Stimulated activated CD8-positive, alpha-beta memory T cell treated with anti-CD3 and anti-CD28 coated beads, Interleukin-15, amount 100 ng/mL, for 24 hours (primary cell): ENCODE measurements at places on chromosomes 12 and 14.

- DNase-seq, result peak; percentile 34
Measured at GRCh38 chr12:50070314-50071060, 13.1 kb downstream of the ASIC1 start.

GRCh38 chr14:61469781-61470180 lies 148.4 kb downstream of the PRKCH start:
- DNase-seq, result no peak

DNA sequence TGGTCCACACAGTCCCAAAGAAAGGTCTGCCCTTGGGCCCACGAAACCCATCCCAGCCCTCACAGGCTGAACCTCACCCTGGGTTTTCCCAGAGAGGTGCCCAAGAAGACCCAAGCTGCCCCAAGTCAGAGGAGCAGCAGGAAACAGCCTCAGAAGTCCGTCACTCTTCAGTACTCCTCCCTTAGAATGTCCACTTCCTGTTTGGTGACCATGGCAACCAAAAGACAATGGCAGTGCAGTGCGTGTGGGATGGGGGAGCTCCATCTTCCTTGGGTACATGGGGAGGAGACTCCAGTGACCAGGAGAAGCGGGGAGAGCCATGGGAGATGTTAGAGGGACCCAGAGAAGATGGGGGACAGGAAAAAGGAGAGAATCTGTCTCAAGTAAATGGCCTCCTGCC lies 11.3 kb downstream of the SELPLG start:
- DNase-seq, result no peak

DNA sequence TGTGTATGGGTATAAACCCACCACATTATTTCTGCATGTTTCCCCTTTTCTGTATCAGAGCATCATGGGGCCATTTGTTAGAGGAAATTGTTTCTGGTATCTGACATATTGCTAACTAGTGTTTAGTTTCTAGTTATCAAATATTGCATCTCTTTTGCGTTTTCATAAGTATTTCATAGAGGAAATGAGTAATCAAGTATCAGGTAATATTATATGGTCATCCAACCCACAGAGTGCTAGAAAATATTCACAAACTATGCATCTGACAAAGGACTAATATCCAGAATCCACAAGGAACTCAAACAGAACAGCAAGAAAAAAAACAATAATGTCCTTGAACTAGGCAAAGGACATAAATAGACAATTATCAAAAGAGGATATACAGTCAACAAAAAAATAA lies 258.9 kb upstream of the LRIG3 start:
- DNase-seq, result no peak

DNA sequence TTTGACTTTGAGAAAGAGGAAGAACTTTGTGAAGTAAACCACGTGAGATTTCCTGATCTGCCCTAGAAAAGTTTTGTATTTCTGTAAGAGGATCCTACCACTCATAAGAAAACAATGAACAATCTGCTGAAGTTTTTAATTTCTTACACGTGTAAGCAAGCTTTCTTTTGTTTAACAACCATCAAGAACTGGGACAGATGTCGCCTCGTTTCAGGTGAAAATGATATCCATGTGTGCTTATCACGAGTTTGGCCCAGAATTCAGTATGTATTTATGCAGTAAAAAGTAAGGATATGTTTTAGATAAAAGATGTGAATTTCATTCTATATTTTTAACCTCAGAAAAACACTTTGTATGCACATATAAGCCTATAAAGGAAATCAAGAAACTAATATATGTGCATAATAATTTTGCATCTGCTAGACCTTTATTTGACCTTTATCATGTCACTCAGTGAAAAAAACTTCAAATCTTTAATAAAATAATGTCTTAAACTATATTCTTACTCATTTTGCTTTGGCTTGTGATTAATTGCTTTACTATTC lies 56.9 kb upstream of the DHRS4 start:
- no peak for DNase-seq
